Stimulated activated CD4-positive, alpha-beta T cell treated with anti-CD3 and anti-CD28 coated beads, Interleukin-1b, Interleukin-23, amount 100 ng/mL, for 1 hour (primary cell): ENCODE measurements at places on chromosomes 2 and 18.

DNA sequence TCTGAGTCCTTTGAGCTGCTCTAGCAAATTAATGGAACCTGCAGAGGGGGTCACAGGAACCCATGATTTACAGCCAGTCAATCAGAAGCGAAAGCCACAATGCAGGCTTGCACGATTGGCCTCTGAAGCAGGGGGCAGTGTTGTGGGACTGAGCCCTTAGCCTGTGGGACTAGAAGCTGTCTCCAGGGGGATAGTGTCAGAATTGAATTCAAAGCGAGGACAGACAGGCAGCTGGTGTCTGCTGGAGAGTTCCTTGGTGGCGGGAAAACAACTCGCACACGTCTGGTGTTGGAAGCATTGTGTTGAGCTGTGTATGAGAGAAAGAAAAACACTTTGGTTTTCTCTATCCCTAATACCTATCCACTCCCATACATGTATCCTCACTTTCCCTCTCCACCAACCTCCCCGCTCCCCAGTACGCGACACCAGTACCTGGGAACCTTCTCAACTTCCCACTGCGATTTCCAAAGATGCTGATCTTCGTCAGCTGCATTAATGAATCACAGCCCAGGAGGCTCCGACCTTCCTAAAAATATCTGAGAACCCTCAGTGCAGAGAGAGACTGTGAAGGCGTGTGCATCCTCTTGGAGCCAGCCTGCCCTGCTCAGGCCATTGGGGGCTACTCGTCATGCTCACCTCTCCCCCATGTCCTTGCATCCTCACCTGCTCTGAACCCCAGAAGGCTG lies 88.2 kb downstream of the HS1BP3 start:
- DNase-seq, result no peak

- DNase-seq, result no peak
These were observed 38.1 kb downstream of the AFTPH start for GRCh38 chr2:64562148-64562784.

GRCh38 chr2:110960281-110960680 lies 160.4 kb upstream of the BCL2L11 start:
- DNase-seq, result no peak

DNA sequence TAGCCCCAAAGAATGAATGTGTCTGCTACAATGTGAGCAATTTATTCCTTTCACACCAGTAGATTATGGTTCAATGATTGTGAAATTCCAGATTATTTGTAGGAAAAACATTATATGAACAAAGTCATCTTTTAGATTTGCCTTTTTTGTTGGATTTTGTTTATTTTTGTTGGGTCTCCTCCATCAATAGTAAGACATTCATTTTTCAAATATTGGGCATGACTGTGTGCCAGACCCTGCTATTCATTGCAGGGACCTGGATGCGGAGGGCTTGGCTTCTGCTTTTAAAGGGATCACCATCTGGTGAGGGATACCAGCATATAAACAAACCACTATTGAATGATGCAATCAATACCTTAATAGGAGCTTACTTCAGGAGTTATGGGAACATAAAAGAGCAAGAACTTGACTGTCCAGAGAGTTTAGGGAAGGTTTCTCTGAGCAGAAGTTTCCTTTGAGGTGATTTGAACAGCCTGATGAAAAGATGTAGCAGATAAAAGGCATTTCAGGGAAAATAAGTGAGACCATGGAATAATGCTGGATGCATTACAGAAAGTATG lies 486.7 kb downstream of the EPHA4 start:
- DNase-seq, result no peak

GRCh38 chr2:140975237-140975636 lies 1155.6 kb downstream of the LRP1B start:
- DNase-seq, result no peak

GRCh38 chr2:138078153-138078552 lies 113.9 kb downstream of the HNMT start:
- DNase-seq, result no peak

DNA sequence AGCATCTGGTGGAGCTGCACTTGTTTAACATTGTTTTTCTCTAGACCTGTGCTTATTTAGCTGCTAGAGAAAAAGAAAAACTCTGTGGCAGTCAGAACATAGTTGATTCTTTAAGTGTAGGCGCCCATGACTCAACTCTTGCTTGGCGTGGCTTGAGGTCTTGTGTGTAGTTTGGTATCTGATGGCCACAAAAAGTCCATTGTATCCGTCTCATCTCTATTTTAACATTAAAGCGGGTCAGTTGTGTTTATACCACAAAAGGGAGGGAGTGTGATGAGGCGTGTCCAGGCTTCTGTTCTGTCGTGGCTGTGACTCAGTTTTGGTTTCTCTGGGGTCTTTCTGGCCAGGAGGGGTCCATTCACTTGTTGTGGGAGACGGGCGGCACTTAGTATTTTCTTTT lies 24.2 kb upstream of the UGT1A8 start:
- no peak for DNase-seq

DNA sequence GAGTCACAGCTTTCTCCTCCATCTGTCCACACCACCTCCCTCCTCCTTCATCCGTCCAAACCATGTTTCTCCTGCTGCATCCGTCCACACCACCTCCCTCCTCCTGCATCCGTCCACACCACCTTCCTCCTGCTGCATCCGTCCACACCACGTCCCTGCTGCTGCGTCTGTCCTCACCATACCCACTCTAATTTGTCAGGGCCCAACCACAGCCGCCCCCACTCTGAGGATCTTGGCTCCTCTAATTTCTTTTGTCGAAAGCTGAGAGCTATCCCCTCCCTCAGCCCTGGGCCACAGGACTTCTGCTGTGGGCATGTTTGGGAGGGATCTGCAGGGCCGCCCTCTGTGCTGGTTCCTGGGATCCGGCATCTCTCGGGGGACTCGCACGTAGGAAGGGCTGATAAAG lies 67.4 kb downstream of the TPO start:
- DNase-seq, result no peak

DNA sequence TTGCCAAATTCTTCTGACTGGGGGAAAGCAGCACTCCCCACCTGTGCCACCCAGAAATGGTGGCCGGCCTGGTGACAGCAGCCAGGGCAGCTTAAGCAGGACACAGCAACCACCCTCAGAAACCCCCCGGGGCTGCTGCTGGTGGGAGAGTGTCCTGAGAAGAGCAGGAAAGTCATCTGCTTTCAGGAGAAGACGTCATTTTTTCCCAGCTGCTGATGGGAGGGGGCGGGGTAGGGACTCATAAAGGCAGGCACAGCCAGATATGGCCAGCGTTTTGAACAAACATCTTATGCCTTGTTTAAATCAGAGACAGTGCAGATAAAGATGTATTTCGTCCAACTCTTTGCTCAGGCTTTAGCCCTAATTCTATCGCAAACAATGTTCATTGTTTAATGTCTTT lies 139.5 kb downstream of the LRRC30 start:
- no peak for DNase-seq

- DNase-seq, result no peak
These were observed 2.3 kb downstream of the MSL3B start for GRCh38 chr2:233865838-233866237.

DNA sequence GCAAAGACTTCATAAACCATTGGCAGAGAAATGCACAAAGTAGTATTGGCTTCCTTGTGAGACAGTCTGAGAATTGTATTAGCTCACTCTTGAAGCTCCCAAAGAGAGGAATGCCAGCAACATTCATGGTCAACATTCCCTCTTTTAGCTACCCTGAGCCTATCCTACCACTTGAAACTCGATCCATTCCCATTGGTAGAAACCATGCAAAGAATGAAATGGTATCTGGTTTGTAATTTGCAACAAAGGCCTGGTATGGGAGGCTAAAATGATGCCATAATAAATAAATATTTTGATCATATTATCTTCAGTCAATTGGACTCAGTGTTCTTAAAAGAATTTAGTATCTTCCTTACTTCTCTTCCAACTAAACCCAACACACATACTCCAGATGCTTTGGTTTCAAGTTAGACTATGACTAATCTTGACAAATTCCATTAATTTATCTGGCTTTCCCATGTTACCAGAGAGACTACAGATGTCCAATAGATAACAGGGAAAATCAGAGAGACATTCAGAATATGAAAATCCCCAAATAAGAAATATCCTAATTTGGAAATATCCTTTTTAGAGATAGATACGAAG lies 102.9 kb downstream of the DHRS9 start:
- no peak for DNase-seq

DNA sequence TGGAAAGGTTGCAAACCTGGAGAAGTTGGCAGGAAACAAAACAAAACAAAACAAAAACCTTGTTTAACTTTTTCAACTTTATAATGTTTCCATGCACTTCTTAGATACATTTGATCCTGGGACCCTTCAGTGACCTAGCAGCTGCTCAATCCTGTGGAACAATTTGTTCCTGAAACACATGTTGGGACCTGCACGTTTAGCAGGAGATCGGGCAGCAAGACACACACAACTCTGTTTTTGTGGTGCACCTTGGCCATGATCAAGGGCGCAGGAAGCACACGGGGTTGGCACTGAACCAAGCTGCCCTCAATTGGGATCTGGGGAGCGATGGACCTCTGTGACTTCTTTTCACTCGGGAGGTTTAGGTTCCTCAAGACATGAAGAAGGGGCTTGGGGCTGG lies 268.7 kb downstream of the LOXHD1 start:
- no peak for DNase-seq

GRCh38 chr18:61589724-61590065 lies 256.5 kb downstream of the CDH20 start:
- DNase-seq, result no peak

DNA sequence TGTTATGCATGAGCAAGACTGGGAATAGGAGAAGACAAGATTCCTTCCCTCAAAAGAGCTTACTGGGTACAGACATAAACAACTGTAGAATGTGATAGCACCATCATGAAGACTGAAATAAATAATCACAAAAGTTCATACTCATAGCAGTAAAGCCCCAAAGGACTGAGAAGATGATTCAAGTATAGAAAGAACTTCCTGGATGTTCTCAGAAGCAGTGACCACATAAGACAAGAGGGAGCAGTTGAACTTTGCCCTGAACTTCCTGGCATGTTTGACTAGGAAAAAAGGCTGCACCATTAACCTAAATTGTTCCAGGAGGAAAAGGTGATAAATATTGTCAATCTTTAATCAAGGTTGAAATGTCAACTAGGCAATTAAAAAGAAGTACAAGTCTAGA lies 57.8 kb upstream of the CCDC141 start:
- no peak for DNase-seq

- DNase-seq, result no peak
These were observed 5.1 kb upstream of the COLEC12 start for GRCh38 chr18:505483-506122.

GRCh38 chr2:18433872-18434271 lies 126.6 kb downstream of the RDH14 start:
- no peak for DNase-seq

GRCh38 chr18:710418-711300 lies 1.8 kb downstream of the ENOSF1 start:
- DNase-seq, result no peak

GRCh38 chr2:143378996-143379395 lies 249.8 kb downstream of the ARHGAP15 start:
- no peak for DNase-seq

DNA sequence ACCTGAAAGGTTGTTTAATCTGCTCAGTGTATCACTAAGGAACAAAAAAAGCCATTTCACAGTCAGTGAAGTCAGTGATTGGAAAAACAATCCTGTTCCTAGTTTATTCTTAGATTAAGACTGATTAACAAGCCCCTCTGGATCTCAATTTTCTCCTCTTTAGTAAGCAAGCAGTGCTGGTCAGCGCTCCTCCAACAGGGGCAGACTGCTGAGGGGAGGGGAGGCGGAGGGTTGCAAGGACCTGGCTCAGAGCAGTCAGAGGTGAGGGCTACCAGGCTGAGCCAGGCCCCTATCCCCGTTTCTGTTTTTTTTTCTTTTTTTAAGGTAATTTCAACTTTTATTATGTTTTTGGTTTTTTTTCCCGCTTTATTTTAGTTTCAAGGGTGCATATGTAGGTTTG lies 24.7 kb upstream of the KCNS3 start:
- no peak for DNase-seq

DNA sequence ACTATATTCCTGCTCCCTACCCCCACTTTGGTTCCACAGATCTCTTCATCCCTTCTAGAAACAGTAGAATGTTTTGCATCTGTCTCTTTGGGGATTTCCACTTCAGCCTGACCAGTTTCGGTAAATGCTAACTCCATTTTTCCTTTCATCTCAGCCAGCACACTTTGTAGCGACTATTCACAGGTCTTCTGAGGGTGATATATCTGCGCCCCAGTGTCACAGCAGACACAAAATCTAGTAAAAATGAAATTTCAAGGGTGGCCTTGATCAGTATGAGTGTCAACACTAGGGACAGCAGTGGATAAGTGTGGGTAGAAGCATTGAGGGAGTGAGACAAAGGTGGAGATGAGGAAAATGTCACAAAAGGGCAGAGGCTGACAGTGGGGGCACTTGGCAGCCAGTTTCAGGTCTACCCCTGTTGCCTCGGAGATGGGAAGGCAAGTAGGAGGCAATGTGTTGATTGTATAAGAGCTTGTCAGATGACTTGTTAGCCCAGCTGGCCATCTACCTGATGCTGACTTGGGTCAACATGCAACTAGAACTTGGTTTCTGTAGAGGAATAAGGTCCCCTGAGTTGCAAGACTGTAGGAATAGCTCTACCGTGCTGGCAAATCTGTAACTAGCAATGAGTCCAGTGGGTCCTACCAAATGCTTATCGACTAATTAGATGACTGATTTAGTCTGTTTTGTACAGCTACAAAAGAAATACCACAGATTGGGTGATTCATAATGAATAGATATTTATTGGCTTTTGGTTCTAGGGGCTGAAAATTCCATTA lies 60.7 kb downstream of the CXCR4 start:
- DNase-seq, result no peak

DNA sequence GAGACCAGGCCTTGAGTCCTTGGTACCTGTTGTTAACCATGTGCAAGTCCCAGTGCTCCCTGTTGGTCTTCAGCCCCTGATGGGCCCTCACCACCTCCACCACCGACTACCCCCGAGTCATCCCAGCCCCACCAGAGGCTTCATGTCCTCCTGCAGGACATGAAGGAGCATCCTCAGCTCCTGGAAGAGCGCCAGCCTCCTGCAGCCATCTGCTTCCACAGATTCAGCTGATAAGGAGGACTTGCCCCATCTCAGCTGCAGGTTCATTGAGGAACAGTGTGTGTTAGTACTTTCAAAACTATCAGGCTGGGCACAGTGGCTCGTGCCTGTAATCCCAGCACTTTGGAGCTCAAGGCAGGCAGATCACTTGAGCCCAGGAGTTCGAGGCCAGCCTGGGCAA lies 151.9 kb downstream of the ATP9B start:
- DNase-seq, result no peak

DNA sequence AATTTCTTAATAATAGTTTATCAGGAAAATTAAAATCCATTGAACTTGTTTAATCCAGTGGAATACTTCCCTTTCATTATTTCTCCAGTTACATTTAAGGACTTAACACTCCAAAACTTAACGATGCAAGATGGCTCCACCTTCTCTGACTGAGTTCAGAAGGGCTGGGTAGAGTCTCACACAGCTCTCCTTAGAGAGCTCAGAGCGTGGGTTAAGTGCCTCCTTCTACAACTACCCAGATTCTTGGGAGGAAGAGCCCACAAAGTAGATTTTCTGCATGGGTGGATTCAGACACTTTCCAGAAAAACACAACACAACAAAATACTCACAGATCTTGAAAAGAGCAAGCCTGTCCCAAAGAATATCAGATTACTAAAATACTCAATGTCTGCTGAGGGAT lies 130.6 kb downstream of the THADA start:
- no peak for DNase-seq
